ENCODE measurements at places on chromosomes 12 and 14. TPM values are rescaled to one million over a fixed set of nuclear protein-coding genes. Genes with fewer than 3 reads are reported as not detected.

GRCh38 chr12:5567016-5567725, 135.3 kb downstream of the NTF3 start:
- no peak overlapping the region for H3K27ac ChIP-seq
- no peaks in the 10 kb centered on the region for H3K4me1 ChIP-seq
- no peak for DNase-seq
- H3K36me3 ChIP-seq, result no peaks in the 10 kb centered on the region

Gene RABGGTA
- total RNA-seq, result 42.2 TPM

DNA sequence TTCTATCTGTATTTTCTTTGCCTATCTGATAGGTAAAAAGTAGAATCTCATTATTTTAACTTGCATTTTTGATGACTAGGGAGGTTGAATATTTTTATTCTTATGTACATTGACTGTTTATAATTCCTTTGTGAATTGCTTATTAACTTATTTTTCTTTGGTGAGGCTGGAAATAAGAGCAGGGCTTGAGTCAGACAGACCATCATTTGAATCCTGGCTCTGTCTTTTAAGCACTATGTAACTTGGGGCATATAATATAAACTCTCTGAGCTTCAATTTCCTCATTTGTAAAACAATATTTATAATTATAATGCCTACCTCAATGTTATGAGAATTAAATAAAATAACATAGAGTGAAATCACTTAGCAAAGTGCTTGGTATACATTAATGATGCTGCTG, 108.9 kb downstream of the MSRB3 start:
- H3K4me1 ChIP-seq, result no peaks in the 10 kb centered on the region
- no peak overlapping the region for H3K4me3 ChIP-seq
- H3K36me3 ChIP-seq, result no peaks in the 10 kb centered on the region
- no peak overlapping the region for H3K27ac ChIP-seq
- H3K27me3 ChIP-seq, result no peaks in the 10 kb centered on the region

DNA sequence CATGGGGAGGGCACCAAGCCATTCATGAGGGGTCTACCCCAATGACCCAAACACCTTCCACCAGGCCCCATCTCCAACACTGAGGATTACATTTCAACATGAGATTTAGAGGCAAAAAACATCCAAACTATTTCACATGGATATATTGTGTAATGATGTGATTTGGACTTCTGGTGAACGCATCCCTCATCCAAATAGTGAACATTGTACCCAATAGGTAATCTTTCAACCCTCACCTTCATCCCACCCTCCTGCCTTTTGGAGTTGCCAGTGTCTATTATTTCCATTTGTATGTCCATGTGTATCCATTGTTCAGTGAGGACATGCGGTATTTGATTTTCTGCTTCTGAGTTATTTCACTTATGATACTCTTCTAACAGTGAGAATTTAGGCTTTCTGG, 16.1 kb upstream of the GAS2L3 start:
- H3K4me3 ChIP-seq, result no peak overlapping the region
- H3K27ac ChIP-seq, result no peak overlapping the region
- no peaks in the 10 kb centered on the region for H3K27me3 ChIP-seq
- no peak for DNase-seq
- peaks cover 9% of the 10 kb centered on the region for H3K4me1 ChIP-seq

DNA sequence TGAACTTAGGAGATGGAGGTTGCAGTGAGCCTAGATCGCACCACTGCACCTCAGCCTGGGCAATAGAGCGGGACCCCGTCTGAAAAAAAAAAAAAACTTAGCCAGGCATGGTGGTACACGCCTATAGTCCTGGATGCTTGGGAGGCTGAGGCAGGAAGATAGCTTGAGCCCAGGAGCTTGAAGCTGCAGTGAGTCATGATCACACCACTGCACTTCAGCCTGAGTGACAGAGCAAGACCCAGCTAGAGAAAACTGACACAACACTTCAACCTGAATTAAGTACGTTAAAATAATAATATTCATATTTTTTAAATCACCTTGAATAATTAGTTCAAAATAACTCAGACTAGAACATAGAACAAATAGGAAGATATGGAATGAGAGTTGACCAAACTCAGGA, 5.7 kb upstream of the CATSPERB start:
- no peak for DNase-seq
- H3K4me3 ChIP-seq, result no peak overlapping the region
- H3K27me3 ChIP-seq, result no peaks in the 10 kb centered on the region
- peaks cover 7% of the 10 kb centered on the region for H3K36me3 ChIP-seq
- H3K4me1 ChIP-seq, result no peaks in the 10 kb centered on the region

DNA sequence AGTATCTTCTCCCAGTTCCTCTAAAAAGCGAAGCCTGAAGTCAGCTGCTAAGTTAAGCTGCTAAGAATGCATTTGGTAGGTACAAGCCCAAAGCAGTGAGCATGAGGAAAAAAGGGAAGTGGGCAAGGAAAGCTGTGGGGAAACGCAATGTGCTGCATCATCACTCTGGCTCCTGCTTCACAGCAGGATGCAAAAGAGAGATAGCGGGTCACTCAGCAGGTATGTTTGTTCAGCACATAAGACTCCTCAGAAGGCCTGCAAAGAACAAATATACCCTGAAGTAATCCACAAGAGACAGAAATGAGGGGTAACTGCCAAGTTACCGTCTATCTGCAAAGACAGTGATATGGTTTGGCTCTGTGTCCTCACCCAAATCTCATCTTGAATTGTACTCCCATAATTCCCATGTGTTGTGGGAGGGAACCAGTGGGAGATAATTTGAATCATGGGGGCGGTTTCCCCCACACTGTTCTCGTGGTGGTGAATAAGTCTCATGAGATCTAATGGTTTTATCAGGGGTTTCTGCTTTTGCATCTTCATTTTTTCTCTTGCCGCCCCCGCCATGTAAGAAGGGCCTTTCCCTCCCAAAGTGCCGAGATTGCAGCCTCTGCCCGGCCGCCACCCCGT, 127.4 kb upstream of the EGLN3 start:
- no peak overlapping the region for H3K27ac ChIP-seq
- H3K27me3 ChIP-seq, result no peaks in the 10 kb centered on the region
- H3K4me1 ChIP-seq, result peaks cover 27% of the 10 kb centered on the region
- H3K36me3 ChIP-seq, result no peaks in the 10 kb centered on the region
- no peak for DNase-seq
- no peak overlapping the region for H3K4me3 ChIP-seq

DNA sequence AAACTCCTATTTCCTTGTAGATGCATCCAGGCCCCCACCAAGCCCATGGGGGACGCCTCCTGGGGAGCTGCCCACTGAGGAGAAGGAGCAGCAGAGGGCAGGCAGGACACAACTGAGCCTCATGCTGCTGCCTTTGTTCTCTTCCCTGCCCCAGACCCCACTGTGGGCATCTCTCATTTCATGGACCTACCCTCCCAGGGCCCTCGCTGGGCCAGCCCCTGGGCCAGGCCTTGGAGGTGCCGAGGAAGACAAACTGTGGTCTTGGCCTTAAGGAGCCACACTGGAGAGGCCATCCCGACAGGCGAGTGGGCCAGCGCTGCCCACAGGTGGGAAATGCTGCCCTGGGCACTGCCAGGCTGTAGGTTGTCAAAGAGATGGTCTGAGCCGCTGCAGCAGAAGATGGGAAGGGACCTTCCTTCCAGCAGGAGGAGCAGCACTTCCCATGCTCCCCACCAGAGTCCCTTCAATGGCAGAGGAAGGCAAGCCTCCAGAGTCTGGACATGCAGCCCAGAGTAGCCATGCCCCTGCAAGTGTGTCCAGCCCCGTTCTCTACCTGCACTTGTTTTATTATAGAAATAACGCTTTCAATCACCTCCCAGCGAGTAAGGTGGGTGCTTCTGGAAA, 147.4 kb downstream of the BCL11B start:
- H3K4me3 ChIP-seq, result no peak overlapping the region
- H3K27ac ChIP-seq, result no peak overlapping the region
- no peaks in the 10 kb centered on the region for H3K4me1 ChIP-seq
- H3K27me3 ChIP-seq, result peaks cover 32% of the 10 kb centered on the region
- no peaks in the 10 kb centered on the region for H3K36me3 ChIP-seq
- DNase-seq, result no peak

Gene PPP2R5E
- 46.2 TPM for total RNA-seq

Gene IQSEC3
- total RNA-seq, result not detected

Gene RPL10L
- not detected for total RNA-seq

DNA sequence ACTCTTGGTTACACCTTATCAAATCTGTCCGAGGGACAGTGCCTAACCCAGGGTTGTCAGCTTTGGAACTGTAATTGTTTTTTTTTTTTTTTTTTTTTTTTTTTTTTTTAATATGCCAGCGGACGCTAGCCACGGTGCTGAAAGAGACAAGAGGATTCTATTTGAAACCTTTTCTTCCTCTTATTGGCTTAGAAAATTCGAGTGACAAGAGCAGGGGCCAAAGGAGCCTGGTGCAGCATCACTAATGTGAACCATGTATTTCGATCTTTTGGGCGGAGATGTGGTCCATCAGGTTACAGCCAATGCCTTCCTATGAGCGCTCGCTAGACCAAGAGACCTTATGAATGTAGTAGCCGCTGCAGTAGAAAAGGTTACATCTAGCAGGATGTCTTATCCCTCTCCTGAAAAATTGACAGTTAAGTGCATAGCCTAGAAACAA, 922 bp downstream of the PTPRR start:
- no peak overlapping the region for H3K27ac ChIP-seq
- peaks cover 65% of the 10 kb centered on the region for H3K27me3 ChIP-seq
- peaks cover 5% of the 10 kb centered on the region for H3K36me3 ChIP-seq
- peaks cover 8% of the 10 kb centered on the region for H3K4me1 ChIP-seq

Gene PLEKHG7
- total RNA-seq, result 2.5 TPM

DNA sequence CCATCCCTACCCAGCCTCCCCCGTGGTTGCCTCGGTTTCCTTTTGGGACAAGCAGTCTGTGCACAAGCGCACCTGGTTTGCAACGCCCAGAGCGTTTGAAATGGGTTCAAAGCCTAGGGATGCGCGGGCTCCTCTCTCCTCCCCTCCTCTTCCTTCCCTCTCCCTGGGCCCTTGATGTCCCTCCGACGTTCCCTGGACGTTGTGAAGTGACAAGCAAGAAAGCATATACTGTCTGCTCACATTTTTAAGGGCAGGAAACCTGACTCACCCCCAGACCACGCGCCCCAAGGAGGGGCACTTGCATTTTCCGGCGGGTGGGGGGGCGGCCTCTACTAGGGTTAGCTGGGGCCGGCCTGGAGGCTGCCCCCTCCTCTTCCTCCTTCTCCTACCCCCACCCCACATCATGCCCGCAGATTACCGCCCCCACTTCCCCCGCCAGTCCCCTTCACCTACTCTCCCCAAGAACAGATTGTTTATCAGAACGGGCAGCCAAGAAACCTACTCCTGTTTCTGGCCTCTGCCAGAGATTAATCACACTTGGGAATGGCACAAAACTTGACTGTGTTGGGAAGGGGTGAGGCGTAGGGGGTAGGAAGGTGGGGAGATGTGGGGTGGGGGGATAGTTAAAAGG, 9.5 kb upstream of the IRF2BPL start:
- no peak overlapping the region for H3K4me3 ChIP-seq
- H3K27ac ChIP-seq, result no peak overlapping the region
- DNase-seq, result no peak
- no peaks in the 10 kb centered on the region for H3K27me3 ChIP-seq
- peaks cover 34% of the 10 kb centered on the region for H3K36me3 ChIP-seq
- H3K4me1 ChIP-seq, result peaks cover 54% of the 10 kb centered on the region

GRCh38 chr12:114732426-114733030, 48.6 kb upstream of the TBX3 start:
- H3K27me3 ChIP-seq, result peaks cover 23% of the 10 kb centered on the region
- DNase-seq, result no peak
- no peak overlapping the region for H3K27ac ChIP-seq
- H3K4me3 ChIP-seq, result no peak overlapping the region

All from Calu3 (cell line).